Glomerular endothelial cell (primary cell): ENCODE measurements at places on chromosomes 16 and 17. TPM values are rescaled to one million over a fixed set of nuclear protein-coding genes. Genes with fewer than 3 reads are reported as not detected.

The TBC1D3I gene
- total RNA-seq, result 1.5 and 1.6 TPM in 2 replicates

GRCh38 chr17:42338427-42338985 lies 49.7 kb downstream of the STAT3 start:
- no peak for DNase-seq

The KRTAP4-1 gene
- not detected in 2 replicates for total RNA-seq

DNA sequence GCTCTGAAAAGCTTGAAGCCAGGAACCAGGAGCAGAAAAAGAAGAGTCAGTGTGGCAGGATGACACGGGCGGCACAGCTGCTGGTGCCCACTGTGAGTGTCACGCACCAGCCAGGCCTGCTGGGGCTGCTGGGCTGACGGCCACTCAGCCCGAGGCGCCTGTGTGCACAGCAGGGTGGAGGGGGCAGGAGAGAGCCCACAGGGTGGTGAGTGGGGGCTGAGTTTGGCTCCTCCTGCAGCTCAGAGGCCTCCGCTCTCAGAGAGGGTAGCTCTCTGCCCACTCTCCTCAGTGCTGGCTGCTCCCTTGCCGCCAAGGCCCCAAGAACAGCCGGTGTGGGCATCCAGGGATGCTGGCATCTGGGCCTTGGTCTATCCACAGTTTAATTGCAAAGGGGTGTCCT lies 59.6 kb downstream of the GSG1L start:
- DNase-seq, result no peak

The UNC13D gene
- total RNA-seq, result 1.1 and 1.6 TPM in 2 replicates

DNA sequence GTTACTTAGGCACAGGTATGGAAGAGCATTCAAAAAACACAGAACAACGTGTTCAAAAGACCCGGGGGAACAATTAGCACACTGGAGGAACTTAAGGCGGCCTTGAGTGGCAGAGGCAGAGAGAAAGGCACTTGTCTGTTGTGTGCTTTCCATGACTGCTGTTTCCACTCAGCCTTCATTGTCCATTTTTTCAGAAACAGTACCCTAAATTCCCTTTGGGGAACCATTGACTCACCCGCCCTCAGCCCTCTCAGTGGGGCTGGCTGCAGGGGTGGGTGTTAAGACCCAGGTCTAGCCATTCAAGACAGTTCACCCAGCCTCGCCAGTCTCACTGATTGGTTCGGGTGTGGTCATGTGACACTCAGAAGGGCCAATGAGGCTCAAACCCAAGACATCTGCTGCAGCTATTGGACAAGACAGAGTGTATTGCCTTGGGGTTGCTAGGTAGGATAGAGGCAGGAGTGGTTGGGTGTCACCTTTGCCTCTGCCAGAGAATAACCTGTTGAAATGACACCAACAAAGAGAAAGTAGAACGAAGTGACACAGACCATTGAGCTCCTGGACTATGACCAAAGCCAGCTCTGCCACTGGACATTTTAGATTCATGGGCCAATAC lies 19.6 kb upstream of the CEP20 start:
- no peak for DNase-seq

GRCh38 chr17:73397856-73398540 lies 86.2 kb upstream of the CDC42EP4 start:
- no peak for DNase-seq

The RSPRY1 gene
- total RNA-seq, result 36.8 and 47.1 TPM in 2 replicates

DNA sequence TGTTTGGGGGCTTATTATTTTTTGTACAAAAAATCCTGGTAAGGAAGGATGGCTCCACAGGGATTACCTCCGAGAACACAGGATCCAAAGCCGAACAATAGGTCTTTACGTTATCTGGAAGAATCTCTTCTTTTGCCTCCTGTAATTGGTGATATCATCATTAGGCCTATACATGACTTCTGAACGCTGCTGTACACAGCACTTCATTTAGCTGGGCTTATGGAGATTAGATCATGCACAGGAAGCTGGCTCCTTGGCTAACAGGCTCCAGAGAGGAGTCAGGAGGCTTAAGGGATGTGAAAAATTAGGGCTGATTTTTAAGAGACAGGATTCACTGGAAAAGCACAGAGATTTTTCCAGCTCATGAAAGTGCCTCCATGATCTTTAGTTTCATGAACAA lies 54.7 kb downstream of the TANGO6 start:
- DNase-seq, result no peak

The ANKS4B gene
- total RNA-seq, result not detected in 2 replicates

GRCh38 chr17:74603037-74603635 lies 11.1 kb upstream of the CD300LD start:
- DNase-seq, result no peak

DNA sequence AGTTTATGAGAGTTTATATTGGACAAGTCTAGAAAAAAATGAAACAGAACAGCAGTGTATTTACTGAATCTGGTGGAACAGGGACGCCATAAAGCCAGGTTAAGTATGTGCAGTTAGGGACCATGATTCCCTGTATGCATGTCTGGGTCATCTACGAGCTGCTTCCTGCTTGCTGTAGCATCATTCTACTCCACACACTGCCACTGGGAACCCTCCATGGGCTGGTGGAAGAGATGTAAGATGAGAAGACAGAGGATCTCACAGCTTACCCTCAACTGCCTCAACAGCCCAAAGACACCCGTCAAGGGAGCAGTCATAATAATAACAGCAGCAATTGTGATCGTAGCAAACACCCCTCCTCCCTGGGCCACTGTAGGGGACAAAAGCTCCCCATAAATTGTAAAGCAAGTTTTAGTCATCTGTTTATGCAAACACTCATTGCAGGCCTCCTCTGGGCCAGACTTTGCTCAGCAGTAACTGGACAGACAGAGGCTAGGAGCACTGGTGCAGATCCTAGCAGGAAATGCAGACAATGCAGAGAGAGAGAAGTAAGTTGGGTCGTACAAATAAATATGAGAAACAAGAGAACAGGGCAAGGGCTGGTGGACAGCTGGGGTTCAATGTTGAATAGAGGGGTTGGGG lies 188.0 kb downstream of the SOX9 start:
- DNase-seq, result no peak

DNA sequence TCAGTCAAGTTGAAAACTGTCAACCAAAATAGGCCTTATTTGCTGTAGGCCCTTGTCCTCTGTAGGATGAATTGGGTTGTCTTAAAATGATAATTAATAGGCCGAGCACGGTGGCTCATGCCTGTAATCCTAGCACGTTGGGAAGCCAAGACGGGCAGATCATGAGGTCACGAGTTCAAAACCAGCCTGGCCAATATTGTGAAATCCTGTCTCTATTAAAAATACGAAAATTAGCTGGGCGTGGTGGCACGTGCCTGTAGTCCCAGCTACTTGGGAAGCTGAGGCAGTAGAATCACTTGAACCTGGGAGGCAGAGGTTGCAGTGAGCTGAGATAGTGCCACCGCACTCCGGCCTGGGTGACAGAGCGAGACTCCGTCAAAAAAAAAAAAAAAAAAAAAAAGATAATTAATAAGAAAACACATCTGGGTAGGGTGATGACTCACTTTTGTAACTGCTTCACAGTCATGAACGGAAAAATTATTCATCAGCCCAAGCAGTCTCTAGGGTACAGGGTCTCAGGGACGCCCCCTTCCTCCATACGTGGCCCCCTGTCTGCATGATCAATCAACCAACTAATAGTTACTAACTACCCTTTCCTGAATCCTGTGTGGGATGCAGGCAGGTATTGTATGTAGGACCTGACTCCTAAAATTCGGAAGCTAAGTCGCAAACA lies 137.0 kb upstream of the RCVRN start:
- no peak for DNase-seq

DNA sequence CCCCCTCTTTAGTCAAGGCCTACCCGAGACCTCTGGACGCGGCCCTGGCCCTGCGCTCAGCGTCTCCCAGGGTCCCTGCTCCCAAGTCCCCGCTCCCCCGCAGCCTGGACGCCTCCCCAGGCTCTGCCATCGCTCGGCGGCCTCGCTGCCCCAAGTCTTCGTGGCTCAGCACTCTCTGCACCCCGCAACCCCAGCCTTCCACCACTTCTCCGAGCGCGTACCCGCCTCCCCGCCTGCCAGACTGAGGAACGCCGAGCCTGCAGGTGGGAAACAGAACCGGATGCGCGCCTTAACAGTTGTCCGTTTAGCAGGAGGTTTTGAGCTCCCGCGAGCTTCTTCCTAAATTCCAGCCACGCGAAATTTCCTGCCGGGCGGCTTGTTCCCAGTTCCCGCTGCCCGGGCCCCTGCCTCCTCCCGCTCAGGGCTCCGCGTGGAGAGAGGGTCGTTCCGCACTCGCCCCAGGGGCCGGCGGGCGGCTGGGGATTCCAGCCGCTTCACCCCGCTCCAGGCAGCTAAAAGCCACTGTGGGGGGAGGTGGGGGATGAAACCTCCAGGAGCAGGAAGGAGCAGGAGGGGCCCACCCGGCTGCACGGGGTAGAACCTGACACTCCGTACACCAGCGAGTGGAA lies 87.7 kb downstream of the KCNJ12 start:
- DNase-seq, result no peak

DNA sequence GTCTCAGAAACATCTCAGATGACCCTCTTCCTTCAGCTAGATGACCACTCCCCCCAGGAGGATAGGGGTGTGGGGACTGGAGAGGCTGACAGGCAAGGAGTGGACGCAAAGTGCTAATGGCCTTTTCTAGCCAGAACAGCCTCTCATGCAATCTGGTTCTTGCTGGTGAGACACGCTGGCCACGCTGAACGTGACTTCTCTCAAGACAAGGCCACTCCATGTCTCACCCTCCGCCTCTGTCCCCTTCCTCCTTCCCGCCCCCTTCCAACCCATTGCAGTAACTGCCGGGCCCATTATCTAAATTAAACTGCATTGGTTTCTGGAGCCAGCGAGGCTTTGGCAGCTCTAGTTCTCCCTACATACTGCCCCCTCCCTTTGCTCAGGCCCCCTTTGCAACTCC lies 9.5 kb downstream of the CACNA1G start:
- DNase-seq, result no peak

DNA sequence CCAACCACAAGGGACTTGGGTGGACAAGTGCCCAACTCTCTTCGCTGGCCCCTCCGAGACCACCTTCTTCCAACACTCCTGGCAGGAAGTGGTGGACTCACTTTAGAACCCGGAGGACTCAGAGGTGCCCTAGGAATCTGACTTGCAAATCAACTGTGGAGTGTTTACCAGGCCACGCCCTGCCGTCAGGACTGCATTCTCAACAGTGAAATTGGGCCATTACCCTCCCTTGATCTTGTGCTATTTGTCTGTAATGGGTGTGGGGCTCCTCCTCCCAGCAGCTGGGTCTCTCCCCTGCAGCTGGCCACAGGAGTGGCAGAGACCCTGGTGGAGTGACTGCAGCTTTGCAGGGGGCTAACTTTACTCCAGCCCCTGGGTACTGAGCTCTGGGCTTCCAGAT lies 212.2 kb upstream of the RPL38 start:
- no peak for DNase-seq
